ENCODE measurements at places on chromosomes 6 and 20. TPM values are rescaled to one million over a fixed set of nuclear protein-coding genes. Genes with fewer than 3 reads are reported as not detected.

DNA sequence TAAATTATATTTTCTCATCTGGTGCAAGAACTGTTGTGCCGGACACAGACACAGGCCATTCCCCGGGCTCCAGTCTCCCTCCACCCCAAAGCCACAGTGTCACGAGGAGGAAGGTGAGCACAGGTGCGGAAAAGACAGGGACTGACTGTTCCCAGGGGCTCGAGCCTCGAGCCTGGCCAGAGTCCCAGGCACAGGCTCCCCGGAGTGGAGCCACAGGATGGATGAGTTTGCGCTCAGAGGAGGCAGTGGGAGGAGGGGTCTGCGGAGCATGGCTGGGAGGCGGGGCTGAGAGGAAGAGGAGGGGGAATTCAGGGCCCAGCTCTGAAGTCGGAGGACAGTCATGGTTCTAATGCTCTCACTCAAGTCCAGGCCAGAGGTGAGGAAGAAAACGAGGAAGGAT is 284.8 kb downstream of the SMOC2 start:
- H3K4me1 ChIP-seq = no peaks in the 10 kb centered on the region
- no peak for DNase-seq
- no peaks in the 10 kb centered on the region for H3K27me3 ChIP-seq
- H3K36me3 ChIP-seq = no peaks in the 10 kb centered on the region
- no peak overlapping the region for H3K27ac ChIP-seq
- H3K4me3 ChIP-seq = no peak overlapping the region

DNA sequence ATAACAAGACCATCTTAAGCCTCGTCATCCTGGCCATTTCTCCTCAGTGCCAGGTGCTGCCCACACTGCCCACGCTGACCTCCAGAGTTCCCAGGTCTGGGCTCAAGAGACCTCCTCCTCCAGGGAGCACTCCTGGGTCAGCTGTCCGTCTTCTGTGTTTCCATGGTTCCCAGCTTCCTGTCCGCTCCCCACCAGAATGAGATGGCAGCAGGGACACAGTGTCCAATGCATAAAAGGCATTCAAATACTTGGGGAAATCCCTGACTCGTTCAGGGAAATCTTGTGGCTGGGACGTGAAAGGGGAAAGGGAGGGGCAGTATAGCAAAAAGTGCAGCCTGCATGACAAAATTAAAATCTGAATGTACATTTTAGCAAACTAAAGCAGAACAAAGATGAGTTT is 54.3 kb downstream of the SLC23A2 start:
- no peaks in the 10 kb centered on the region for H3K27me3 ChIP-seq
- DNase-seq = no peak
- H3K27ac ChIP-seq = no peak overlapping the region
- H3K4me1 ChIP-seq = no peaks in the 10 kb centered on the region

- H3K36me3 ChIP-seq = peaks cover 8% of the 10 kb centered on the region
- no peaks in the 10 kb centered on the region for H3K4me1 ChIP-seq
- no peak overlapping the region for H3K27ac ChIP-seq
Measured at GRCh38 chr20:3559637-3560036, 88.8 kb downstream of the ATRN start.

GRCh38 chr6:85424981-85425380 is 24.9 kb upstream of the NT5E start:
- no peaks in the 10 kb centered on the region for H3K36me3 ChIP-seq
- no peak overlapping the region for H3K4me3 ChIP-seq
- no peak for DNase-seq
- H3K27ac ChIP-seq = no peak overlapping the region
- H3K4me1 ChIP-seq = no peaks in the 10 kb centered on the region
- H3K27me3 ChIP-seq = no peaks in the 10 kb centered on the region

The LAMA4 gene
- 3.2 TPM for total RNA-seq

The ZC2HC1B gene
- total RNA-seq = not detected

The HCK gene
- total RNA-seq = 7.7 TPM

The RNF217 gene
- 10.8 TPM for total RNA-seq
